ENCODE measurements at places on chromosomes 16 and 17.

DNA sequence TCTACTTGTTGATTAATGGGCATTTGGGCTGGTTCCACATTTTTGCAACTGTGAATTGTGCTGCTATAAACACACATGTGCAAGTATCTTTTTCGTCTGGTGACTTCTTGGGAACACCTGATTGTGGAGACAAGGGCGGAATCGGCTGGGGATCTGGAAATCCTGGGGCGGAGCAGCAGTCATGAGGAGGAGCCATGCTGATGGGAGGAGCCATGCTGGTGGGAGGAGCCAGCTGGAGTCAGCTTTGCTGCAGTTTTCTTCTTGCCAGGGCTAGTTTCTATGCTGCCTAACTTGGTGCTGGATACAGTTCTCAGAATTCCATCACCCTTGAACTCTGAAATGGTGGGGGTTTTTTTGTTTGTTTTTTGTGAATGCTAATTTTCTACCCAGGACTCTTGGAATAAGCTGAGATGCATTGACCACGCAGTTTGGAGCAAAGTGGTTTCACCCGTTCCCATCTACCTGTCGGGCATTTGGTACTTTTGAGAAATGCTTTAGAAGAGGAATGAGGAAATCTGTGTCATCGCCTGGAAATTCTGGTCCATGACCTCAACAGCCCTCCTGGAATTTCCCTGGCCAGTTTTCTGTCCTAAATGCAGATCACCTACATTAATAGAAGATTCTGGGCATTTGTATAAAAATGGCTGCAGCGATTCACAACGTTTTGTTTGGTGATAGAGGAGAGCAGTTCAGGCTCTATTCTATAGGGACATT, 217.4 kb upstream of the ZFHX3 start:
- DNase-seq: no peak

GRCh38 chr16:72443809-72444208, 271.9 kb upstream of the PMFBP1 start:
- DNase-seq: no peak

DNA sequence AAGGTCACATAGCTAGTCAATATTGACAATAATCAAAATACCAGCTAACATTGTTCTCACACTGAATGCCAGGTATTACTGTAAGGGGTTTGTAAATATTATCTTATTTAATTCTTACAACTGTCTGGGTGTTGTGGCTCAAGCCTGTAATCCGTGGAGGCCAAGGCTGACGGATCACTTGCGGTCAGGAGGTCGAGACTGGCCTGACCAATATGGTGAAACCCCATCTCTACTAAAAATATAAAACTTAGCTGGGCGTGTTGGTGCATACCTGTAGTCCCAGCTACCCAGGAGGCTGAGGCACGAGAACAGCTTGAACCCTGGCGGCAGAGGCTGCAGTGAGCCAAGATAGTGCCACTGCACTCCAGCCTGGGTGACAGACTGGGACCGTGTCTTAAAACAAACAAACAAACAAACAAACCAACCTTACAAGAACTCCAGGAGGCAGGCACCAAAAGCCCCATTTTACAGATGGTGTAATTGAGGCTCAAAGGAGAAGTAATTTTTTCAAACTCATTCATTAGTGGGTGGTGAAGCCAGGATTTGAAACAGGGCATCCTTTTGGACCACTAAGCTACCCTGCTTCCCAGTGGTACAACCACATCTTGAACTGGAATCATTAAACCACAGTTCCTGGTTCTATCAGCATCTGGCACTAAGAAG, 104.3 kb downstream of the XYLT1 start:
- DNase-seq: no peak

DNA sequence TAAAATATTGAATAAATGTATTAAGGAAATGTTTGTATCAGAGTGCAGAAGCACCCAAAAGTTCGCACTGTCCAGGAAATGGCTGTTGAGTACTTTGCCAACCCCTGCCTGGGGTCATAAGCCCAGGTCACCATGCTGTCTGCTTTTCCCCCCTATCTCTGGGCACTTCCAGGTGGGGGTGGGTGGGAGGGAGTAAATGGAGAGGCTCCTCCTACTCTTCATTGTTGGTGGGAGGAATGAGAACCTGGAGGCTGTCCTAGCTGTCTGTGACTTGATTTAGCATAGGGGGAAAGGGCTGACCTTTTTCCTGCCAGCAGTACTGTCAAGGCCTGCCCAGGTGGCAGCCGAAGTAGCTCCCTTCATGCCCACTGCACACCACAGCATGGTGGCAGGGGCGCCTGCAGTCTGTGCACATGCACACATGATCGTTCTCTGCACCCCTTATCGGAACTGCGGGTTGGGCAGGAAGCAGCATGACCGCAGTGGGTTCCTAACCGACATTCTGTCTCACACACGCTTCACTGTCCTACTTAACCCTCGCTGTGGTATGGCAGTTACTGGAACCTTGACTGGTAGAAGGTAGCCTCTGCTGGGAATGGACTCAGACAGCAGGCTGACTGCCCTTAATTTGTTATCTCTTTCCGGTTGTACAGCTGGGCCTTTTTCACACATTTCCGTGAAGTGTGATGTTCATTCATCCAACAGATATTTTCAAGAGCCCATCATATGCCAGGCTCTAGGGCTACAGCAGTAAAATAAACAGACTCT, 41.5 kb downstream of the LDHD start:
- no peak for DNase-seq

- DNase-seq: peak; percentile 71
Measured at GRCh38 chr16:24609740-24610415, 70.5 kb downstream of the RBBP6 start.

- peak; percentile 84 for DNase-seq
Measured at GRCh38 chr17:42677921-42678781, 1.4 kb upstream of the PLEKHH3 start.

DNA sequence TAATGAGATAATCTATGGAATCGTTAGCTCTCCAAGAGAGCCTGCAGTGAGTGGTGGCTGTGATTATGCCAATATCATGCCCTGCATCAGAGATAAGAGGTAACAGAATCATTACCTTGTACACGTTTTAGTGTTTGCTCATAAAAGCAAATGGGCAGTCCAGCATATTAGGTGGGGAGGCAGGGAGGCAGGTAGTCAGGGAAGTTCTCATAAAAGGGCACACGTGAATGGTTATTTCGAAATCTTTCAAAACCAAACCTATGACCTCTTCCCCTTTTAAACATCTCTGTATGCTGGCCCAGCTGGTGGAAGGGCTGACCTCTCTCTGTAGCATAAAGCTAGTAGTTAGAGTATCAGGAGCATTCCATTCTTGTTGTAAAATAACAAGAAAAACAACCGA, 51.7 kb downstream of the VAT1L start:
- no peak for DNase-seq

DNA sequence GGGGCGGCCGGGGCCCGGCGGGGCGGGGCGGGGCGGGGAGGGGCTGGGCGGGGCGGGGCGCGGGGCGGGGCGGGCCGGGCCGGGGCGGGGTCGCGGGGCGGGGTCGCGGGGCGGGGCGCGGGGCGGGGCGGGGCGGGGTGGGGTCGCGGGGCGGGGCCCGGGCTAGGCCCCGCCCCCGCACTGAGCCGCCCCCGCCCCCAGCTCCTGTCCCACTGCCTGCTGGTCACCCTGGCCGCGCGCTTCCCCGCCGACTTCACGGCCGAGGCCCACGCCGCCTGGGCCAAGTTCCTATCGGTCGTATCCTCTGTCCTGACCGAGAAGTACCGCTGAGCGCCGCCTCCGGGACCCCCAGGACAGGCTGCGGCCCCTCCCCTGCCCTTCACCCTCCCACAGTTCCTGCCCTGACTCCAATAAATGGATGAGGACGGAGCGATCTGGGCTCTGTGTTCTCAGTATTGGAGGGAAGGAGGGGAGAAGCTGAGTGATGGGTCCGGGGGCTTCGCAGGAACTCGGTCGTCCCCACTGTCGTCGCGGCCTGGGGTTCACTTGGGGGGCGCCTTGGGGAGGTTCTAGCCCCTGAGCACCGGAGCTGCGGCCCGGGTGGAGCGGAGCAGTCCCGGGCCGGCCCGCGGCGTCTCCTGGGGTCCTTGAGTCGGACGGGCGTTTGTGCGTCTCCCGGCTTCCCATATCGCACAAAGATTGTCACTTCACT, 795 bp upstream of the HBM start:
- DNase-seq: no peak

- DNase-seq: no peak
Measured at GRCh38 chr17:29155227-29155965, 24.8 kb downstream of the MYO18A start.

DNA sequence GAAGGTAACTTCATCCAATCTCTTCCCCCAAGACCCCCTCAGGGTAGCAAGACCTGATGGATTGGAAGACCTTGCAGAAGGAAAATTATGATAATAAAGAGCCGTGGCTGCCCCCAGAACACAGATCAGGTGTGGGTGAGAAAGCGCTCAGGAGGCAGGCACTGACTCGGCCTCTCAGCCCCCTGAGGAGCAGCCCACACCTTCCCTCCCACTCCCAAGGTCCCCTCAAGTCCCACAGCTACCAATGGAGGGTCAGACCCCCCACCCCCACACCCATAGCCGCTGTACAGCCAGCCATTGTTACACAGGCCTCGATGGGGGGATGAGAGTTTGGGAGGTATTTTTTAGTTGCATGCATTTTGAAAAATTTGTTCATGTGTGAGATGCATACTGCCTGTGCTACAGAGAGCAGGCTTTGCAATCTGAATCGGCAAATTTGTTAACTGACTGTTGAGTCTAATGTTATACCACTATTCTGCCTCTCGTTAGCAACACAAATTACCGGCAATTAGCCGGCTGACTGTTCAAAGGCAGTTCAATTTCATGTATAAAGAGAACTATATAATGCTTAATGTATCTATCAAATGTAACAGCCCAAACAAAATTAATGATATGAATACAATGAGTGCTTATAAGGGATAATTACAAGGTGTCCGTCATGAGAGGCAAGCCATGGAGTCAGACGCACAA, 211.7 kb downstream of the C16orf78 start:
- no peak for DNase-seq

- peak; percentile 76 for DNase-seq
Measured at GRCh38 chr17:51121620-51122472, 1.2 kb upstream of the SPAG9 start.

GRCh38 chr17:81054308-81054707, 19.4 kb downstream of the BAIAP2 start:
- DNase-seq: no peak

DNA sequence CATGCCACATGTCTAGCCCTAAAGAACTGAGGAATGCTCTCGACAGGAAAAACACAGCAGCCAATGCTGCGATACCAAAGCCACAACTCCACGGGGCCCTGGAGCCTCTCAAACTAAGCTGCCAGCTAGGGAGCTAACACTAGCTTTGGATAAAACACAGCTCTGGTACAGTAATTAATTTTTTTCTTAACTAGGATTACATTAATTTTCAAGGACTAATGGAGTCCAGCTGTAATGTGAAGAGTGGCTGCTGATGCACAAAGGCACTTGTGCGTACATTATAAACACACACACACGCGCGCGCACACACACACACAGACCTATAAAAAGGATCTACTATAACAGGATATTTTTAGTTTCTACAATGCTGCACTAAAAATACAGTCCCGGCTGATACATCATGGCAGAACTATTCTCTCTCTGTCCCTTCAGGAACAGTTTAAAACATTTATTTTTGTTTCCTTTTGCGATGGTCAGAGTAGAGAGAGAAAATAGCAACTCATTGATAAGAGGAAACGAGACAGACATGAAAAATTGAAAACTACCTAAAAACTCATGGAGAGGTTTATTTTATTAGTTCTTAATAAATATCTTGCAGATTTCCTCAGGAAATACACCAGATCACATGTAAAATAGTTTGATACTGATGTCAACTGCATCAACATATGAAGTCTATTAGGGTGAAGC, 88.5 kb downstream of the SMG6 start:
- peak; percentile 33 for DNase-seq

DNA sequence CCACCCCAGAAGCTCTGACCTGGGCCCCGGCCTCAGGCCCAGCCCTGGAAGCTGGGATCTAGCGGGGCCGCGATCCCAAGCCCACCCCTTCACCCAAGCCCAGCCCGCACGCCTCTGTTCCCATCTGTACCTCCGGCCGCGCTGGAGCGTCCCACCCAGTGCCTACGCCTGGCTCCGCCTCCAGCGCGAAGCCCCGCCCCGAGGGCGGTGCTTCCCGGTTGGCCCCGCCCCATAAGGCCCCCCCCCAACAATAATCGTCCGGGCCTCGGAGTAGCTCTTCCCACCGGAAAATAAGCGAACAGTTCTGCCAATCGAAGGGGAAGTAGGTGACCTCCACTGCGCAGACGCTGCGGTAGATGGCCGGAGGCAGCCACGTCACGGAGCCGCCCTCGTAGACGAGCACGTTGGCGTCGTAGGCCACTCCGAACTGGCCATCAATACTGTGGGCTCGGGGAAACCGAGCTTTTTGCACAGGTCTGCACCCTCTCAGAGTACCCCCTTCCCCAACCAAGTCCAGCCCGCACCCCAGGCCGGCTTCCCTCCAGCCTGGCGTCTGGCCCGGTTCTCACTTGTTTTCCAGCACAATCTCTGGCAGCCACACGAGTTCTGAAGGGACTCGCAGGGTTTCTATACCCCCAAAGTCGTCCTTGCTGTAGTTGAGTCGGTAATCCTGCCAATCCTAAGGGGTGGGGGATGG, 1.1 kb downstream of the CHRNE start:
- peak; percentile 35 for DNase-seq

DNA sequence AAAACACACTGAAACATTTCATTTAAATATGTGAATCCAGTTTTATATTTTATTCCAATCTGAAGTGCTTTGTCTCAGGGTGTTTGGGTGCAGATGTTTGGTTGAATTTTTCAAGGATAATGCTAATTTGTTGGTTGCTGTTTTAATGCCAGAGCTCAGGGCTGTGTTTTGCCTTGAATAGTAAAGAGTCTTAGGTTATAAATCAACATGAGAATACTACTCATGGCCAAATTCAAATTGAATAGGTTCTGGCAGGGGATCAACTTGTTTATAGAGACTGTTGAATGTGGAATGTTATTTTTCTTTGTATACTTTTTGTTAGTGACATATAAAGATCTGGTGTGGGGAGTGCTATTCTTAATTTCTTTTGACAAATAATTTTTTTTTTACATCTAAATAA, 18.8 kb downstream of the TOM1L1 start:
- DNase-seq: no peak

GRCh38 chr17:7916808-7917207, 719 bp upstream of the RNF227 start:
- DNase-seq: no peak

GRCh38 chr17:40582328-40582901, 17.1 kb upstream of the CCR7 start:
- DNase-seq: no peak

GRCh38 chr17:65666876-65667321, 105.5 kb upstream of the AXIN2 start:
- DNase-seq: no peak

GRCh38 chr17:40479754-40480480, 21.5 kb downstream of the TNS4 start:
- no peak for DNase-seq

GRCh38 chr17:8412089-8412488, 14.5 kb upstream of the RNF222 start:
- DNase-seq: no peak

GRCh38 chr16:976389-976931, 5.1 kb upstream of the SOX8 start:
- DNase-seq: no peak

DNA sequence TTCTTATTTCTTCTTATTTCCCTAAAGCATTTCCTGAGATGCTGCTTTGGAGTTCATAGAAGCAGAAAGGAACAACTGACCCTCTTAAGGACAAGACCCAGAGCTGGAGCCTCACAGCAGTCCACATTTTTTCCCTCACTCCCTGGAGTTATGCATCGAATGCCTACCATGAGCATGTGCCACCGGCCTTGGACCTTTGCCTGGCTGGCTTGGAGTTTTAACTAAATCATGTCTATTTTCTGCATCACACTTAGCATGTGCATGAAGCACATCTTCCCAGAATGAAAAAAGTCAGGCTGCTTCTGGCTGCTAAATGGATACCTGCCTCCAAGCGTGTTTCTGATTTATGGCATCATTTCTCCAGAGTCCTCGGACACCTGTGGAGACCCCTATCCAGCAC, 104.5 kb downstream of the SPACA3 start:
- DNase-seq: no peak
